Stimulated activated naive CD8-positive, alpha-beta T cell treated with anti-CD3 and anti-CD28 coated beads, Interleukin-15, Interleukin-2, amounts not matched to agents 100 U/mL and 50 U/mL, for 24 hours (primary cell): ENCODE measurements at places on chromosomes 7 and 10.

DNA sequence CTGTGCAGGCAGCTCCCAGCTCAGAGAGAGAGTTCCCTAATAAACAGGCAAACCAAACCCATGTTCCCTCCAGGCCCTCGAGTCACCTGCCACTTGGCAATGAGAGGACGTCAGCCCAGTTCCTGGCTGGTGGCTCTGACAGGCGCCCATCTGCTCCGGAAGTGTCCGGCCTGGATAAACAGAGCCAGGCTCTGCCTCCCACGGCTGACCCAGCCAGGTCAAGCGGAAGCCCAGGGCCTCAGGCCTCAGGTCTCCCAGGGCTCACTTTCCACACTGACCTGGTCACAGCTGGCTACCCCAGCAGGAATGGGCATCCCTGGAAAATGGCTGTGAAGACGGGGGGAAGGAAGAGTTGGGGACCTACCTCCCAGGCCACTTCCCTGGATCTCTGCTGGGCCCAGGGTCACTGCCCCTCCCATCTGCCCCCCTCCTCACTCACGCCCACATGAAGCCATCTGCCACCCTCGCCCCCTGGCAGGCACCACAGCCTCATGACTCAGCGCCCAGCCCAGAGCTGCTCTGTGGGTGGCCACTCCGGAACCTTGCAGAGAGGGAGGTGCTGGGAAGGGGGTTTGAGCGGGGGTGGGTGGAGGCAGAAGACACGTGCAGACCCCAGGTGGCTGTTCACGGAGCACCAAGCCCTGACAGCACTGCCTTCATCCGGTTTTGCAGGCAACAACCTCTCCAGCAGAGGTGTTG lies 37.4 kb upstream of the DUSP5 start:
- peak; percentile 49 for DNase-seq

DNA sequence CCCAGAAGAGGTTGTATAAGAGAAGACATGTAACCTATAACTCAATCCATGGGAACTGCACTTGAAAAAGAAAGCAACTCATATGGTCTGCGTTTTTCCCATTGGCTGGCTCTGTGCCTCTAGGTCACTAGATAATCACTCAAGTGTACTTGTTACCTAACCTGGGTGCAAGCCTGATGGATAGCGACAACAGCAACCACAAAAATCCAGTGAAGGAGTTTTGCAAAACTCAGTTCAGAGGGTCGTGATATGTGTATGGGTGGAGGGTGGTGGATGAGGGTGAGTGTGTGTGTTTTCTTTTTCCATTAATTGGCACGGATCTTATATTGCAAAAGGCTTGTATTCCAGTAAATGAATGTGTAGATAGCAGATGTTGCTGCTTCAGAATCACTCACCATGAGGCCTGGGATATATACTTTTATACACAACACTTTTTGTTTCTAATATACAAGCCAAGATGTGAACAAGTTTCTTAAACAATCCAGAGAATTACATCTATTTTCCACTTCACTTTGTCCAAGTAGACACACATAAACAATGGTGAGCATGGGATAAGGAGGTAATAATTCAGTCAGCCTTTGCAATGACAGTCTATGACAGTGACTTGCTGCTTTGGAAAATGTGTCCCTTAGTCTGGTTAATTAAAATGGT lies 286.9 kb upstream of the DKK1 start:
- no peak for DNase-seq

DNA sequence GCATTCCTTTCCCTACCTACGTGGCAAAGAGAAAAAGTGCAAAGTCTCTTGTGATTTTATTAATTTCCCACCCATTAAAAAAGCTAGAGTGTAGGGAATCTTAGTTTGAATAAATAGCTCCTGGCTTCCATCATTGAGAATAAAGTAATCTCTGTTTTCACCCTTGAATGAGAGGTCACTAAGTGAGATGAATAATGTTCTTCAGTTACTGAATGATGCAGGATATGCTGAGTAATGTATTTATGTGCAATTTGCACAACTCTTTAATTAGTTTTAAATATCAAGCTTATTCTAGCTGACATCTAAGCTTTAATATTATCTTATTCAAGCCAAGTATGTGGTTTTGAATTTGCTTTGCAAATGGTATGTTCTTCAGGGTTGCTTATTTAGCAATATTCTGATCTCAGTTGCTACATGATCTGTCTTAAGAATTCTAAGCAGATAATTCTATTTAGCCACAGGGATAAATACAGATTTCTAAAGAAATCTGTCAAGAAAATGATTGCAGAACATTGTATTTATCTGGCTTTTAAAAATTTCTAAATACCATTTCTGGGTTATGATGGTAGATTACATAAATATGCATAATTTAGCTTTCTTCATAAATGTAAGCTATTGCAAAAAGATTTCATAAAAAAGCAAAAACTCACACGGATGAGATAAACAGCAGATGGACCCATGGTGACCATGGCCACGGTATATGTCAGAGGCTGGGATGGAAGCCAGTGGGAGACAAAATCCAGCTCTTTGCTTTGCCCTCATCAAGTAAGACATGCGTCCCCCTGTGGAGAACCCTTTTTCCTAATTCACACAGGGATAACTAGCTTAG lies 141.0 kb downstream of the MACC1 start:
- DNase-seq, result no peak

- no peak for DNase-seq
Measured at GRCh38 chr7:152145853-152146466, 120.5 kb downstream of the GALNT11 start.

- DNase-seq, result no peak
Measured at GRCh38 chr10:88066876-88067275, 203.5 kb downstream of the PTEN start.

GRCh38 chr10:93081318-93081717 lies 7.6 kb downstream of the CYP26A1 start:
- no peak for DNase-seq

- no peak for DNase-seq
Measured at GRCh38 chr10:19003341-19003740, 45.3 kb upstream of the MALRD1 start.

- DNase-seq, result no peak
Measured at GRCh38 chr7:33278095-33278494, 148.7 kb downstream of the BBS9 start.

DNA sequence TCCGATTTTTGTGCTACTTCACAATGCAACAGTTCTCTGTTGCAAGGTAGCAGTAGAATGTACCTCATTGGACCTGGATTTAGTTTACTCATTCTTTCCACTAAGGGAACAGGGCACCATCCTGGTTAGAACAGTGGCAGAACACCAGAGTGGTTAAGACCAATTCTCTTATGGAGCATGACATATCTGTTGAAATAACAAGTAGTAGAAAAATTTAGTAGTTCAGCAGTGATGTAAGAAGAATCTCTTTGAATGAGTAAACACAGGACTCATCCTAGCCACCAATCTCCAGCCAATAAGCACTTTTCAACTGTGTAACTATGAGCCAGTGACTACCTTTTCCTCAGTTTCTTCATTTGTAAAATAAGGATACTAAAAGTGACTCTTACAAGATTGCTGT lies 2.4 kb downstream of the ANKRD22 start:
- no peak for DNase-seq

DNA sequence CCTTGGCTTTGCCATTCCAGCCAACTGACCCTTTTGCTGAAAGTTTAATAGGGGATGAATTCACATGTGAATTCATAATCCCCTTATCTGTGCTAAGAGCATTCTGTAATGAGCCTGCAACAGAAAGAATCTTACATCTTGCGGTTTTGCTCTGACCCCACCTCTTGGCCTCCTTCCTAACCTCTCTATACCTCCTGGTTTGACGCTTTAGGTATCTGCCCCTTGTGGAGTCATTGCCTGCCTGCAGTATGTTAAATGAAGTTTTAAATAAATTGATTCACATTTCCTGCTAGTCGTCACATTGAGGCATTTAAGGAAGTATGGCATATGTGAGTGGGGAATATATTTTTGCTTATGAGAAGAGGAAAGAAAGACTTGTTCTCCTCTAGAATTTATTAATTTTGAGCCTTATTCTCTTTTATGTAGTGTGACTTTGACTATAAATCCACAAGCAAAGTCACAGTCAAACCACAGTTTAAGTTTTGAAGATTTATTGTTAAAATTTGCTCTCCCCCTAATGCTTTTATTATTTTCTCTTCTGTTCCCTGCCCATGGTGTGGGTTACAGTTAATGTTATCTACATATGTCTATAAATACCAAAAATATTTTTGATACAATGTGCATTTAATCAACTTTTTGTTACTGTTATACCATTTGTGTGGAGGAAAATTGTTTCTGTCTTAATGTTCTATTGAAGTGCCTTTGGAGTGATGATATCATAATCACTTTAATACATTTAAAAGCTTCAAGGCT lies 60.9 kb downstream of the LRMDA start:
- DNase-seq, result no peak

- DNase-seq, result no peak
Measured at GRCh38 chr10:113300617-113301016, 252.2 kb upstream of the HABP2 start.

- no peak for DNase-seq
Measured at GRCh38 chr7:127872122-127872521, 159.1 kb downstream of the LRRC4 start.

DNA sequence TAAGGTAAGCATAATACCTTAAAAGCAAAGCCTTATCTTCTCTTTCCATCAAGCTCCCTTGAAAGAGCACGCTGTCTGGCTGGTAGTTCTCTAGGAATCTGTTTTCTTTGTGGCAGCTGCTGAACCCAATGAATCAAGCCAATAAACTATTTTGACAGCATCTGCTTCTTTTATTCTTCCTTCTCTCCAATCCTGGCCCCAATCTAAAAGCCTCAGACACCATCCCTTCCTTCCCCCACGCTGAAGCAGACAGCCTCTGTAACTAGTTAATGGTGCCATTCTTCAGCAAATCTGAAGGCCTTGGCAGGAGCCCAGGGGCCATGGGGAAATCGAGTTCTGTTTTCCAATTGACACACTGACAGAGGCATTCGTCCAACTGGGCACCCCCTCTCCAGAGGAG lies 186.6 kb upstream of the LYZL1 start:
- no peak for DNase-seq

DNA sequence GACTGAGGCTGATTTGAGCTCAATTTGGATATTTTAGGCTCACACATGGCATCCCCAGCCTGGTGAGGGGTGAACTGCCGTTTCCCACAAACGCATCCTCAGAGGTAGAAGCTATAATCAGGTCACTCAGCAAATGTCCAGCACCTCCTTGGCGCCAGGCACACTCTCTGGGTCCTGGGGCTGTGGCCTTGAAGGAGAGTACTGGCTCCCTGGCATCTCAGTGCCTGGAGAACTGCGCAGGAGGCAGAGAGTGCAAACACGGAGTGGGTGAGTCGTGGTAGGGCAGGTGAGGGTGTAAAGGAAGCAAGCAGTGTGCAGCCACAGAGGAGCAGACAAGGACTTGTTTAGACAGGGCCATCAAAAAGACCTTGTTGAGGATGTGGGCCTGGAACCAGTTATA lies 224.0 kb upstream of the ZNF32 start:
- no peak for DNase-seq

DNA sequence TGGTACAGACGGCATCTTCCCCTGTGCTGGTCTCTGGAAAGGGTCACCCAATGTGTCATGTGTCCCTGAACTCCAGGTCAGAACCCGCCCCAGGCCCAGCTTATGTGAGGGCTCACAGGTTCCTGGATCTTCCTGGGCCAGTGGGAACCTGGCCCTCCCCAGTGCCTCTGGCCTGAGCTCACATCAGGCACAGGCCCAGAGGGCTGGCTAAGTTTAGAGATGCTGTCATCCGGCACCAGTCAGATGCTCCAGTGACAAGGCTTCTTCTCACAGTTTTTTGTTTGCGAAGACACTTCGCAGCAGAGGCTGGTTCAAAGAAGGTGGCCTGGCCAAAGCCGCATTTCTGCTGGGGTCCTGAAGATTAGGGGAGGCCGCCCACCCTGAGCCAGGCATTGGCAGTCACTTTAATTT lies 11.8 kb downstream of the CAMK2B start:
- no peak for DNase-seq

DNA sequence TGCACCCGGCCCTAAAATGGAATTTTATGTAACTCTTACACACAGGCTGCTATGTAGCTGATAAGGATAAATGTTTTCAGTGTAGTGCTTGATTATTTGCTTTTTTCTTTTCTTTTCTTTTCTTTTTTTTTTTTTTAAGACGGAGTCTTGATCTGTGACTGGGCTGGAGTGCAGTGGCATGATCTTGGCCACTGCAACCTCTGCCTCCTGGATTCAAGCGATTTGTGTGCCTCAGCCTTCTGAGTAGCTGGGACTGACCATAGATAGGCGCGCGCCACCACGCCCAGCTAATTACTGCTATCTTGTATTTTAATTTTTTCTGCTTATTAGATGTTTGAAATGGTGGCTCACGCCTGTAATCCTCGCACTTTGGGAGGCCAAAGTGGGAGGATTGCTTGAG lies 3.4 kb downstream of the RABGEF1 start:
- no peak for DNase-seq

- no peak for DNase-seq
Measured at GRCh38 chr7:73976761-73977618, 51.0 kb upstream of the ELN start.

DNA sequence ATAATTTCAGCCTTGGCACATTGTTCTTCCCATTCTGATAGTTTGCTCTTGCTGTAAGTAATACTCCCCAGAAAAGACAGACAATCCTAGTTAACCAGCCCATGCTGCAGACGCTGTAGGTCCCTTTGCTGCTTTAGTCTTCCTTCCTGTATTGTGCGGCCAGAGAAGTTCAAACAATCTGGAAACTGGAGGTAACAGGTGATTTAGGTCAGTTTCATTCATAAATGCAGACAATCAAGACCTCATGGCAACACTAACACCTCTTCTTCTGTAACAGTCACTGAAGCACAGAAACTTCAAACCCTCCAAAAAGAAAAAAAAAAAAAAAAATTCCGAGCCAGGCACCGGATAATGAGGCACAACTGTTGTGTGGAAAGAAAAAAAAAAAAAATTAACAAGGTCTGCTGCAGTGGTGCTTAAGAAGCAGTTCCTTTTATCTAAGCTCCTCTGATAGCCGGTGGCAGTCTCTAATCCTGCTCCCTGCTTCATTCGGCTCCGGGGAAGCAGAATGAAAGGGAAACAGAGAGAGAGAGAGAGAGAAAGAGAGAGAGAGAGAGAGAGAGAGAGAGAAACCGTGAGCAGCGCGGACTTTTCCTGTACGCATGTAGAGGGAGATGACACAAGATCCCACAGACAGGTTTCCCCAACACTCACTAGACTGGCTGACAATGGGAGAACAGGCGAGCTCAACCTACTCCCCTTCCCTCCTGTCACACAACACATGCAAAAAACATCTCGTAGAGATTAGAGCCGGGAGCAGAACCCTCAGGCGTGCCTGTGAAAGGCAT lies at the start of gene SEMA3A:
TSS of gene SEMA3A (minus strand) at position 306 of the 788 bp plus-strand sequence. CDS start at position 103, 203 bp downstream.
- DNase-seq, result peak; percentile 15

DNA sequence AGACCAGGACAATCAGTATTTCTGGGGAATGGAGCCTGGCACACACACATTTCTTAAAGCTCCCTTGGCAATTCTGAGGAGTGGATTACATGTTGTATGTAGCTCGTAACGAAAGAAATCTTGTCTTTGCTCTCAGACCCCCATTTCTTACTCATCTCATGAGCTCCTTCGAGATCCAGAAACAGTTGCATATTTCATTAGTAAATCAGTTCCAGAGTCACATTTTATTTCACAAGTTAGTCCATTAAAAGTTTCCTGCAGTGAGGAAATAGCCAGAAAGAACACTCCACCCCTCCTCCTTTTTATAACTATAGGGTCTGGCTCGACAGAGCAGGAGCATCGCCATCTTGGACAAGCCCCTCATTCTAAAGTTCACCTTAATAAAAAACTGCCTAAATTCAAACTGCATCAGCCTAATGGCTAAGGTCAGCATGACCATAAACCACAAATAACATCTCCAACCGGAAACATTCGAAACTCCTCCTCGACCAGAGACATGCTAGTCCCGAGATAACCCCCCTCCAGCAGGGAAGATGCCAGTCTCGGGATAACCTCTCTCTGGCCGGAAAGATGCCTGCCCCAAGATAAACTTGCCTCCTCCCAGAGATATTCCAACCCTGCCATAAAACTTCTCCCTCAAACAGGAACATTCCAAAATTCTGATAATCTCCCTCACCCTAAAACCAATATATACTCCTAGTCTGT lies 7.4 kb downstream of the EGFR start:
- no peak for DNase-seq
